NCI-H1092 treated with DMSO at 0.1 percent for 48 hours (cell line): ENCODE measurements at places on chromosomes 4 and X.

DNA sequence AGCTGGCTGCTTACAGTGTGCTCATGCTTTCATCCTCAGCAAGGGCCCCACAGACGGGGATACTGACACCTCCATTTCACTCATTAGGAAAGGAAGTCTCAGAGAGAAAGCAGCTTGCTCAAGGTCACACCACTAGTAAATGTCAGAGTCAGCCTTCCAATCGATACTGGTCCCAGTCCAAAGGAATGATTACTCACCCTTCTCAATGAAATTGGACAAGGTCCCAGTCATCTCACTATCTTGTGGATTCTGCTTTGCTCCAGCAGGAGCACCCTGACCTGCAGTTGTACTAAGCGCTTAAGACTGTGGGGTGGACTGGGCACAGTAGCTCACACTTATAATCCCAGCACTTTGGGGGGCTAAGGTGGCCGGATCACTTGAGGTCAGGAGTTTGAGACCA is 132.2 kb upstream of the SLC34A2 start:
- no peak for DNase-seq

DNA sequence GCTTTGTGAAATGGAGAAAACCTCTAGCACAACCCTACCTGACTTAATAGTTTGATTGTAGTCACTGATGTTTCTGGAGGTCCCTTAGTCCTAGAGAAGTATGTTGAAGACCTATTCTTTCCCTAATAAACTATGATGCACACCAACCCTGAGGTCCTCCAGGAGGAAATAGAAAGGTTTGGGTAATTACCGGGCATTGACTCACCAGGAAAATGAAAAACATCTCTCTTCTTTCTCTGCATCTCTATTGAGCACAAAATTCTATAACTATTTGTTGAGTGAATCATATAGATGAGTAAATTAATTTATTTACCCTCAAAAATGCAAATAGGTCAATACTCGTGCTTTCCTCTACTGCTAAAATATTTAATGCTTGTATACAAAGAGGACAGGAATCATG is 582.4 kb upstream of the FAM241A start:
- no peak for DNase-seq

- peak; percentile 11 for DNase-seq
Measured at GRCh38 chr4:93147524-93148212, 680.9 kb upstream of the ATOH1 start.

DNA sequence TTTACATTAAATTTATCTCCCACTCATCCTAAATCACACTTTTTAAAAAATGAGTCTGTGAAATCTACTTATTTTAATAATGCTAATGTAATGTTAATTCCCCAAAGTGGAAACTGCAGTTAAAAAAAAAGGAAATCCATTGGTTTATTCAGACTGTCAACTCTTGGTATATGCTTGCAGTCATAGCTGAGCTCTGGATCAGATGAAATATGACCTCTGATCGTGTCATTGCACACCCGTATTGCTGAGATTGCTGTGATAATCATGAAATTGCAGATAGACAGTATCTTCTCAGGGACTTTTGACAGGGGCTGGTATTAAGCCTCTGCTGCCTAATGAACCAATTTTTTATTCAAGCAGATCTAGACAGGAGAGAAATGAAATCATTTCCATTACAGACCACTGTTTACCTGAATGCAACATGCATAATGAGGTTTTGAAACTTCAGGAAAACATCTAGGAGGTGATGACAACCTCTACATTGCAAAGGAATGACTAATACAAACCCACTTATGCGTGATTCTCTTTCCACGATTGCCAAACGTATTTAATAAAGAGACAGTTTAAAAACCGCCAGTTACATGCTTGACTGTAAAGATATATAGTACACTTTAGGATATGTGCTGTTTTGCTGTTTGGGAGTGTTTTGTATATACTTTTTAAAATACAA is 138.3 kb upstream of the PUDP start:
- no peak for DNase-seq

GRCh38 chr4:23911675-23912455 is 22.0 kb upstream of the PPARGC1A start:
- no peak for DNase-seq

GRCh38 chr4:109798866-109799265 is 2.9 kb downstream of the CFI start:
- no peak for DNase-seq
